ENCODE measurements at places on chromosomes 5 and 9.

DNA sequence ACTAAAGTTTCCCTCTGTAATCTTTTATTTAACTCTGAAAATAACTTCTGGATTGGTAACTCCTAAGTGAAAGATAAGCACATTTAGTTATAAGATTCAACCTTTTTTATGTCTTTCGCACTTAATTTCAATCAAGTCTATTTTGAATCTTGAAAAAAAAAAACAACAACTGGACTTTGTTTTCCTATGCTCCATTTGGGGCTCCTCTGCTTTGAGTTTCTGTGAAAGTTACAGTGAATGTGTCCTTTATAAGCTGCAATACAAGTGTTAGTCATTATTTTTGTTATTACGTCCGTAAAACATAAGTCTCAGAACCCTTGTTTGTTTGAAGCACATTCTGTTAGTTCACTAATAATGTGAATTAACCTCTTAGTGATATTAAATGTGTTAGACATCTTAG lies 276.8 kb downstream of the ADAMTS6 start:
- DNase-seq, result no peak

- no peak for DNase-seq
These were observed 58.2 kb upstream of the SMARCA2 start for GRCh38 chr9:1956958-1957357.

DNA sequence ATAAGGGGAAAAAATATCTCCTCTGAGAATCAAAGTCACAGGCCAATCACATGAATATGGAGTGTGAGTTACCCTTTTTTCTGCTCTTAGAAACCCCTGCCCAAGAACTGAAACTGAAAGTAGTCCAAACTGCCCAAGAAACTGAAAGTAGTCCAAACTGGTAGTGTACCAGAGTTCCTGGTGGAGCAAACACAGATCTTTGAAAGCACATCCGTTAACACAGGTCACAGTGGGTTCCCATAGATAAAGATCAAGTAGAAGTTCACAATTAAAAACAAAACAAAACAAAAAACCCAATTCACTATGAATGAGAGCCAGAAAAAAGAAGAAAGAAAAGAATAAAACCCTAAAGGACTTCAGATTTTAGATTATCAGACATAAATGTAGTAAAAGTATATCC lies 332.4 kb upstream of the EFNA5 start:
- DNase-seq, result no peak

DNA sequence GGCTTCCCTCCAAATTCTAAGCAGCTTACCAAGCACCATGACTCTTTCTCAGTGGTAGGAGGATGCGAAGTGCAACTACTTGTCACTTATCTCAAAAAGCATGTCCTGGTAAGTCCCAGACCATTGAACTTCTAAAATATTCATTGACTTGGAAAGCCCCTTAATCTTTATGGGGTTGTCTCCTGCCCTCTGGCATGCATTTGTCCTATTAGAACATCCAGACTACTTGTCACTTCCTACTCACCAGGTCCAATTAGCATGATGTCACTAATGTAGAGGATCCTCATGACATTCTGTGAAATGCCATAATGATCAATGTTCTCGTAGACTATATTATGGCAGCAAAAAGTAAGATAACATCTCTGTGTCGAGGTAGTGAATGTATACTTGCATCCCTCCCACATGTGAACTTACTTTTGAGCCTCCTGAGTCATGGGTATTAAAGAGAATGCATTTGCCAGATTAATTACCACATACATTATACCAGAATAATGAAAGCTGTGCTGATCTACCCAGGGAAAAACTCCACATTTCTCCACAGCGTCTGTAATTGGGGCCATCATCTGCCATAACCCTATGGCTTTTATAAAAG lies 63.5 kb upstream of the RAD23B start:
- DNase-seq, result no peak

GRCh38 chr9:109109967-109110328 lies 9.8 kb downstream of the TMEM245 start:
- no peak for DNase-seq

GRCh38 chr9:107487521-107488374 lies 1.8 kb downstream of the KLF4 start:
- DNase-seq, result peak; percentile 84

GRCh38 chr5:72651109-72651508 lies 143.9 kb upstream of the ZNF366 start:
- no peak for DNase-seq

DNA sequence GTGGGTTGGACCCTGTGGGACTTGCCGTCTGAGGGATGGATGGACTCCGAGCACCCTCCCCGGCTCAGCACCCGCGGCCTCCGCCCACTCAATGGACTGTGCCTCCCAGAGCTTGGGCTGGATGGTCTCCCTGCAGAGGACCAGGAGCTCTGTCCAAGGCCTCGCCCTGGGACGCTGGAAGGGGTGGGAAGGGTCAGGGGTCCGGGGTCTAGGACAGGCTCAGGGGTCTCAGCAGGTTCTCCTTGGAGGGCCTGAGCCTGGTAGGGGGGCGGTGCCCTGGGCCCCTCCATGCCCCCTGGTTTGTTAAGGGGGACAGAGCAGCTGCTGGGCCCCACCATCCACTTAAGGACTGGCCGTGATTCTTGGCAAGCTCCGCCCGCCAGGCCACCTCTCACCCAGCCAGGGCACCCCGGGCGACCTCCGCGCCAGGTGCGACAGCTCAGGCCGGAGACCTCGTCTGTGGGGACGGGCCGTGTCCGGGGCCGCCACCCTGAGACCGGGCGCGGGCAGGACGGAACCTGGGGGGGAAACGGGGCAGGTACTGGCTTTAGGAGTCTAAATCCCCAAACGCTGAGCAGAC lies 29.2 kb downstream of the EXOC3 start:
- DNase-seq, result no peak

GRCh38 chr9:120856700-120857099 lies 14.0 kb upstream of the PSMD5 start:
- no peak for DNase-seq

DNA sequence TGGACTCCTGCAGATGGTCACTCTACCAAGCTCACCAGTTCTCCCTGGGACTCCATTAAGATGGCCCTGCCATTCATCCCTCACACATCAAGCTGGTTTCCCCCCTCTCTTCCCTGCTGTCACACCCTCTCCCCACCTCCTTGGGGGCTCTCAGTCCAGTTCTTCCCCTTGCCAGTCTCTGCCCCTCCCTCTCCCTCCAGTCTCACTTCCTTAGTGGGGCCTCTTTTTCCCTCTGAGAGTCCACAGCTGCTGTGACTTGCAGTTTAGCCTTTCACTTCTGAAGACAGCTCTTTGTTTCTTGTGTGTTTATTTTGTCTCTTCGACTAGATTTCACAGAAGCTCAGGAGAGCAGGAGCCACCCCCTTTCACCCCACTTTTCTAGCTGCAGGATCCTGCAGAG lies 10.5 kb downstream of the DOCK2 start:
- DNase-seq, result no peak

GRCh38 chr5:73531356-73531755 lies 33.1 kb downstream of the BTF3 start:
- no peak for DNase-seq

- DNase-seq, result no peak
These were observed 1.7 kb downstream of the JAK2 start for GRCh38 chr9:4986783-4987182.

DNA sequence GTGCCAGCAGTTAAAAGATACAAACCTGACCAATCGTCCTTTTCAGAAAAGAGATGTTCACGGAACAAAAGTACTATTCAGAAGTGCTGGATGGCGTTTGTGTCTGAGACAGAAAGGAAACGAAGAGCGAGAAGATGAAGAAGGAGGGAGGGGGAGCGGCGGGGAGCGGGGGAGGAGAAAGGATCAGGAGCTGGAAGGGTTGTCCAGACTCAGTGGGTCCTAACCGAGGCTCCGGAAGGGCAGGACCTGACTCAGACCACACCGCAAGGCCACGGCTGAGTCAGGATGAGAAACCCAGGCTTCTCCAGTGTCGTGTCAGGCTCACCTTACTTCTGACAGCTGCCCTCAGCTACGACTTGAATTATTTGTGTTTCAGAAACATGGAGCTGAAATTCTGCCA lies 46.2 kb downstream of the PAX5 start:
- DNase-seq, result no peak

DNA sequence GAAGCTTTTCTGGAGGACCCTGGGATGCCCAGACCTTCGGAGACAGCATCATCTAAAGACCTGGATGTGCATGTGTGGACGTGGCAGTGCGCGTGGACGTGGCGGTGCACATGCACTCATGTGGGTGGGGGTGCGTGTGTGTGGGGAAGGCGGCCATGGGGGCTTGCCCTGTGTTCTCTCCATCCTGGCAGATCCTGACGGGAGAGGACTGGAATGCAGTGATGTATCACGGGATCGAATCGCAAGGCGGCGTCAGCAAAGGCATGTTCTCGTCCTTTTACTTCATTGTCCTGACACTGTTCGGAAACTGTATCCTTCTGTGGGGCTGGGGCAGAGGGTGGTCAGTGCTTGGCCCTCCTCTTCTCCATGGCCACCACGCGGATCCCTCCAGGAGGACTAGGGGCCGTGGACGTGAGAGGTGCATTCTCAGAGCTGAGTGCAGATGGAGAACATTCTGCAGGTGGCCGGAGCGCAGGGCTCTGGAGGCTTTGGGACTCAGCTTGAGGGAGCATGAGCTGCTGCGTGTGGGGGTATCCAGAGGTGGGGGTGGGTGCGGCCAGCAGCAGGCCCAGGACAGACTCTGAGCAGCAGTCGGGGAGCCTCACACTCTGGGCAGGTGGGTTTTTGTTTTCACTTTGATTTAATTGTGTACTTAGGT lies 129.1 kb downstream of the CACNA1B start:
- DNase-seq, result peak; percentile 49

DNA sequence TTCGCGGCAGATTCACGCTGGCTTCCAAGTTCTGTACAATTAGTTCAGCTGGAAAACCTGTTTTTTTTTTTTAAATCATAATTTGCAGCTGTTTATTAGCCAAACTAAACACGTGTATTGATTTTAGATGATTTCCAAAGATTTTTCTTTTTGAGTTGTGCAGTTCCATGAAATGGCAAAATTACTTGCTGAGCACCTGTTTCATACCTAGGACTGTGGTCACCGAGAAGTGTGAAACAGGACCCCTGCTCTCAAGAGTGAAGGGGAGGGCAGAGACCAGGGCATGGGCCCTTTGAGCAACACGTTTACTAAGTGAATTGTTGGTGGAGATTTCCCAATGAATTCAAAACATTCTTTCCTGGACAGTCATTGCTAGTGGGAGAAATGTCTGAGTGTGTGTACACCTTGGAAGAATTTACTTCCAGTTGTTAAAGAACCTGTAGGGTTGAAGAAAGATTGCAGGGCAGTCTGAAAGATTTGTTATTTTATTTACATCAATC lies 688 bp downstream of the SNX24 start:
- DNase-seq, result no peak

DNA sequence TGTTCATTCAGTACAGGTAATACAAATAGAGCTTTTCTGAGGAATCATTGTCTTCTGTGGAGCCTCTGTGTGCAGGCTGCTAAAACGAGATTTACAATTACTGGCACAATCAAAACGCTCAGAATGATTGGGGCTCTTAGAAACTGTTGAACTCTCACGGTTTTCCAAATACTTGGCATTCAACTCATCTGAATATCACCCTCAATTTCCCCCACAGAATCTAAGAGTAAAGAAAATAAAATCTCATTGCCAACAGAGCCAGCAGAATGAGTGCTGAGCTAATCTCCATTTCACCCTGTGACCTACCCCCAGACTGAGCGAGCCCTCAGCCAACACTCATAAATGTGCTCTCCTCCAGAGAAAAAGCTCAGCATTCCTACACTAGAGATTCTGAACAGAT lies 35.3 kb upstream of the TMED7 start:
- DNase-seq, result no peak

DNA sequence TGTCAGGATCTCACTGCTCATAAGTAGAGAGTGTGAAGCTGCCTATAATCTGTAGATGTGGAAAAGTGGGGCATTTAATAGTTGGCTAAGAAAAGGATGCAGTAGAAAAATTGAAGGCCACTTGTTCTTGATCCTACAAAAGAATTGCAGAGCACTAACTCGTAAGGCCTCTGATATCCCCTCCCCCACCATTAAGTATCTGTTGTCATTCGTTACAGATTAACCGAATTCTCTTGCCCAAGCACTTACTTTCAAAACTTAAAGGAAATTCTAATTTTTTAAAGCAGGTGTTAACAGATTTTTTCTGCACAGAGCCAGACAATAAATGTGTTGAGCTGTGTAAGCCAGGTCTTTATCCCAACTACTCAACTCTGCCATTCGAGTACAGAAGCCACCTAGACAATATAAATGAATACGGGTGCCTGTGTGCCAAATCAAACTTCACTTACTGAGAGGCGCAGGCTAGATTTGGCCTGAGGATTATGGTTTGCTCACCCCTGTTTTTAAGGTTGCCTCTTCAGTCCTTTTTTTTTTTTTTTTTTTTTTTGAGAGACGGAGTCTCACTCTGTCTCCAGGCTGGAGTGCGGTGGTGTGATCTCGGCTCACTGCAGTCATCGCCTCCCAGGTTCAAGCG lies 234.8 kb downstream of the RFK start:
- no peak for DNase-seq

DNA sequence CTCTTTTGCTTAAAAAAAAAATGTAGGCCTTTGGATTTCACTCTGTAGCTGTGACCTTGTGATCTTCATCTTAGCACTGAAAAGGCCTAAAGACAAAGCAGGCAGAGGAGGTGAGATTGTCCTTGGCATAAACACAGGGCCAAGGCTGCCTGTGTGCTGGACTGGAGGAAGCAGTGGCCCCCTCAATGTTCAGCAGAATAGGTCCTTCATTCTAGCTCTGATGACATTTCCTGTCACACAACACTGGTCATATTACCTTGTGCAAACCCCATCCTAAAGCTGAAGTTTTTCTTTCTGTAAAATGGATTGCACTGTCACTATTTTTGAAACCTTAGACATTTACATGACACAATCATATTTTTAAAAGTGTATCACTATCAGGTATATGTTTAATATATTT lies 147.4 kb downstream of the INSYN2B start:
- no peak for DNase-seq

DNA sequence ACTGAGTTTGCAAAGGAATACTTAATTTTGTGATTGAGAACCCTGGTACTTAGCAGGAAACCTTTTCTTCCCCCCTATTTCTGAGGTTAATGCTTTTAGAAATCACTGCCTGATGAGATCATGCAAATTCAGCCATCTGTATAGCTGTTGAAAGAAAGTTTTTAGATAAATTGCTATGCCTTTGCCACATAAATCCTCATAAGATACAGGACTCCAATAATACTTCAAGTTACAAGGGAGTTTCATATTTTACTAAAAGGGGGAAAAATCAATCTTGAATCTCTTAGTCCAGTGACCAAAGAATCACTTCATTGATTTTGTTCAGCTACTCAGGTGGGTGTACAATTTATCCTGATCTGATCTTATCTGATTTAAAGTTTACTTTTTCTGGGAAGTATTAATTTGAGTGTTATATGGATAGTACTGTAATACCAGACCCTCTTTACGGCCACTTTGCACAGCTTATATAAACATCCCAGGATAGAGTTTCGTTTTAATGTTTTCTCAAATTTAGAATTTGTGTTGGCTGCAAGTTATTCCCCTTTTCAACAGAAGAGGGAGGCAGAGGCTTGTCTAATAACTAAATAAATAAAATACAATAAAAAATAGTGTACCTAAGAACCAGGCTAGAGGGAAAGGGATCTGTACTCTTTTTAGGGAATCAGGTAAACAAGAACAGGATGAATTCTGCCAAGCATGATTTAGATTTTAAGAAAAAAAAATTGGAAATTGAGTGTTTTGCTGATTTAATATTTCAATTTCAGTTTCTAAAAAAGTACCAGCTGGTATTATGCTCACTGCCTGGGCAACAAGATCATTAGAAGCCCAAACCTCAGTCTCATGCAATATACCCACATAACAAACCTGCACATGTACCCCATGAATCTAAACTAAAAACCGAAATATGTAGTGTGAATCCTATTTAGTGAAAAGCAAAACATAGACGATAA lies 69.1 kb downstream of the PSAT1 start:
- no peak for DNase-seq
